AG08396 (cell line): ENCODE measurements at places on chromosomes 5 and 9.

GRCh38 chr5:52875827-52876226, 88.1 kb downstream of the ITGA1 start:
- DNase-seq = no peak

- peak; percentile 15 for DNase-seq
Observed at GRCh38 chr5:97383996-97384395, 200.9 kb upstream of the RIOK2 start.

DNA sequence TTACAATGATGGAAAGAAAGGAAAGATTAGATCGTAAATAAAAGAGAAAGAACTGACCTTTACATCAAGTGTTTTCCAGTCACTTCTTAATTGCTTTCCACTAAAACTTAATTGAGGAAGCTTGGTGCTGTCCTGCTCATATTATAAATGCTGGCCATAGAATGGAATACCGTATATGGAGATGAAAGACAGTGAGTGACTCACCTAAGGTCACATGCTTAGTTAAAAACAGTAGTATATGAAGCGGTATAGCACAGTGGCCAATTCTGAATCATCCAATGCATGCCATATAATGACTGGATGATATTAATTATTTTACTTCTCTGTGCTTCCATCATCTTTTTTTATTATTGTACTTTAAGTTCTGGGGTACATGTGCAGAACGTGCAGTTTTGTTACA, 482.4 kb upstream of the SGCD start:
- no peak for DNase-seq

DNA sequence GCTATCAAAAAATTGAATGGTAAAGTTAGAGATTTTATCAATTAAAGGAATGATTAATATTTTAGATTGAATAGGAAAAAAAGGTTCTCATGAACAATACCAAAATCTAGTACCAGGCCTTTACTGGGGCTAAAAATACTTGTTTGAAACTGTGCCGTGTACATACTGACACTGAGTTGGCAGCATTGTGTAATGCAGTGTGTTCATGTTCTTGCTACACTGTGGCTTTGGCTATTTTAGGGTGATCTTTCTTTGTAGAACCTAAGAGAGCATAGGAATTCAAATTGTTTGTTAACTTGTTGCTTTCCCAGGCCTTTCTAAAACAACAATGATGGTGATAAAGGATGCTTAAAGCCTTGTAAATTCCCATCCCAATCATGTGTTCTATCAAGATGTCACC, 80.9 kb downstream of the KIF4B start:
- DNase-seq = no peak

DNA sequence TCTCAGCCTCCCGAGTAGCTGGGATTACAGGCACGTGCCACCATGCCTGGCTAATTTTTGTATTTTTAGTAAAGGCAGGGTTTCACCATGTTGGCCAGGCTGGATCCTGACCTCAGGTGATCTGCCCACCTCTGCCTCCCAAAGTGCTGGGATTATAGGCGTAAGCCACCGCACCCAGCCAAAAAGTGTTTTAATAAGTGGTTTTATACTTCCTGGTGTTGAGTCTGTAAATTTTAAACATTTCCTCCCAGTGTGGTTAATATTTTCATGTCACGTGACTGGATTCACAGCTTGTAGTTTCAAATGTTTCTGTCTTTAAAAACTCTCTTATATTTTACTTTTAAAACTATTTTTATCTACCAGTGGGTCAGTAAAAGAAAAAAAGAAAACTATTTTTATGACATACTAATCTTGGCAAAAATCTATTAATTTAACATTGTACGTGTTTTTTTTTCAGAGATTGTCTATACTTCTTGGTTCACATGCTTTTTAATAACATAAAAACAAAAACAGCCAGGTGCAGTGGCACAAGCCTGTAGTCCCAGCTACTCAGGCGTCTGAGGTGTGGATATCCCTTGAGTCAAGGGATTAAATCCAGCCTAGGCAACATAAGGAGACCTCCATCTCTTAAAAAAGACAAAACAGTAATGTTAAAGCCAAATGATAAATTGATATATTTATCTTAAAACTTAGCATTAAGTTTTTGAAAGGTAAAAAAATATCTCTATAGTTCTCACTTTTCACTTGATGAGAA, 117.1 kb downstream of the DMXL1 start:
- no peak for DNase-seq

GRCh38 chr5:1801222-1801966, at the start of gene NDUFS6:
TSS of gene NDUFS6 (plus strand) at chr5:1801407. CDS start at chr5:1801418, 11 bp downstream.
- DNase-seq = peak; percentile 87

GRCh38 chr9:126880226-126880946, 19.9 kb downstream of the ZBTB34 start:
- DNase-seq = no peak

GRCh38 chr5:77893225-77893860, 117.2 kb upstream of the TBCA start:
- DNase-seq = peak; percentile 86

GRCh38 chr9:112884101-112884500, 6.6 kb downstream of the SLC46A2 start:
- peak; percentile 57 for DNase-seq

GRCh38 chr9:20981486-20981885, 50.0 kb downstream of the HACD4 start:
- peak; percentile 61 for DNase-seq

GRCh38 chr5:137086342-137086741, 412.8 kb downstream of the SPOCK1 start:
- DNase-seq = no peak

DNA sequence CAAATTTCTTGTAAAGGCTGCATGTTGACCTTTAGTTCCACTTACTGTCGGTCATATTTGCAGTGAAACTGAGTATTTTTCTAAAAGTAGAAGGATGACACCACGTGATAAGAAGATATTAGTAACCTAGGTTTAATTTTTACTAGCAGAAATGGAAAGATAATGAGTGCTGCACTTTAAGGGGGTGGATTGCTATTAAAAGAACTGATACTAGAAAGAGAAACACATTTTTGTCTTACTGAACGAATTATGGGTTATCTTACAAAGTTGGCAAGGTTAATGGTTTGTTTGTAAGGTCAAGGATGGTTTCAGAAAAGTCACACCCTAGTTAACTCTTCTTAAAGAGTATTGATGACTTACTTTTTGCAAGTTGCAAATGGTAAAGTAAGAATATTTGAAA, 2.4 kb downstream of the MACIR start:
- no peak for DNase-seq

DNA sequence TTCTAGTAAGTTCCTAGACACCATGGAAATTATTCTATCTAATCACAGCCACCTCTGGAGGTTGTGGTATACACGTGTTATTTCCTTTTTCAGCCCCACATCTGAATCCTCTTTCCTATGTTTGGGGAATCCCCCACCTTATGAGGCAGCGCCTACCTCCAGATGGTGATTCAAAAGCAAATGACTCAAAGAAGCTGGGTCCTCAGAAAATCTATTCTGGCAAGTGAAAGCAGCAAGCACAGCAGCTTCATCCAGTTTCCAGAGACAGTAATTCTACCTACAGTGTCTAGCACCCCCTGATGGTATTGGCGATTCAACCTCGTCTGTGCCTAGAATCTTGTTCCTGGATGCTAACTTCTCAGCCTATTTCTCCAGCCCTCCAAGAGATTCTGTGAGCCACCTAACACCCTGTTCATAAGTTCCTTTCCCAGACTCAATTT, 43.0 kb downstream of the STRBP start:
- DNase-seq = peak; percentile 64

DNA sequence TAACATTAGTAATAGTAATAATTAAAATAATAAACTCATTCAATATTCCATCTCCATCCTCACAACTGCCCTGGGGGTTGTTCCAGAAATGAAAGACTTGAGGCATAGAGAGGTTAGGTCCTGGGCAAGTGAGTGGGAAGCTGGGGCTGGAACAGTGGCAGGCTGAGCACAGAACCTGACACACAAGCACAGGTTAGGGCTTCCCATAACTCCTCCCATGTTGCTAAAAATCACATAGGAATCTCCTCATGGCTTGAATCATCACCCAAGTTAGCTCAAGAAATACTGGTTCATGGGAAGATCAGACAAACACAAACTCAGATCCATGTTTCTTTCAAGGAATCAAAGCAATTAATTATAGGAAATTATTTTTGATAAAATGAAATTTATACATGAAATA, 487.7 kb downstream of the SEMA5A start:
- DNase-seq = no peak

DNA sequence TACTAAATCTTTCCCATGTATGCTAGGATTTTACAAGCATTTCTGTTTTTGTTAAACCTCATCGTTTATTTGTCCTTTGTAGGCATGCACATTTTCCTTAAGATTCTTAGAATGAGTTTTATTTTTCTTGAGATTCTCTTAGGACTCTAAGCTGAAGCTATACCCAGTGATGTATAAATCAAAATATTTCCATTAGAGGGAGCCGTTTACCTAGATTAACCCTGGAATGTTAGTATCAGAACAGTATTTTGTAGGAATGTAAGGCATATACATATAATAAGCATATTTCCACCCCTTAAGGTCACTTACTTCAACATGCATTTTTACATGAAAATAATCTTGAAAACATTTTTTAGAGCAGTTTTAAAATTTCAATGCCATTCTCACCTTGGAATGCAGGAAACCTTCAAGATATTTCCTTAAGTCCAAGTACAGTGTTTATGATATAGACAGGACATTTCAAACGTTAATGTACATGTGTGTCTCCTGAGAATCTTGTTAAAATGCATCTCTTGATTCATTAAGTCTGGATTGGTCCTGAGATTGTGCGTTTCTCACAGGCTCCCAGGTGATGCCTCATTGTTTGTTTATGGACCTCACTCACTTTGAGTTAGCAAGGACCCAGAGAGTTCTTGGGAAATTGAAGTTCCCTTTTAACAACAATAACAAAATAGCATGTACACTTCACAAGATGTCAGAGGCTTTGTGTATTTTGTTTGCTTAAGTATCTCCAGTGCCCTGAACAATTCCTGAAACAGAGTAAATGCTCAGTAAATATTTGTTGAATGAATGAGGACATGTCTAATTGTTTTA, 34.9 kb upstream of the FCHO2 start:
- DNase-seq = no peak

- no peak for DNase-seq
Observed at GRCh38 chr9:99058964-99059921, 45.7 kb upstream of the TGFBR1 start.

GRCh38 chr5:55037890-55038289, 13.8 kb downstream of the GZMK start:
- DNase-seq = no peak

- no peak for DNase-seq
Observed at GRCh38 chr5:154866841-154867240, 8.4 kb downstream of the CNOT8 start.

DNA sequence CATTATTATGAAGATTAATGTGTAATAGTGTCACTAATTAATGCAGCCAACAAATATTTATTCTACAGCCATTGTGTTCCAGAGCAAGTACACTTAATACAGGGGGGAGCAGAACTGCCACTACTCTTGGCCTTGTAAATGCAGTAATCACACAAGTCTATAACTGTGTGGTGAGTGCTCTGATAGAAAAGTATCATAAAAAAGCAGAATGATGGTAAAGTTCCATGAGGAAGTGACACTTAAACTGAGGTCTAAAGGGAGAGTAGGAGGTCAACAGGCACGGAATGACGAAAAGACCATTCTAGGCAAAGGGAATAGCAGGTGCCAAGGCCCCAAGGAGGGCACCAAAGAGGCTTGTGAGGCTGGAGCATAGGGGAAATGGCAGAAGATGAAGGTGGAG, 142.9 kb downstream of the OSTF1 start:
- DNase-seq = no peak

GRCh38 chr5:59246882-59247281, 646.6 kb downstream of the PDE4D start:
- DNase-seq = no peak

DNA sequence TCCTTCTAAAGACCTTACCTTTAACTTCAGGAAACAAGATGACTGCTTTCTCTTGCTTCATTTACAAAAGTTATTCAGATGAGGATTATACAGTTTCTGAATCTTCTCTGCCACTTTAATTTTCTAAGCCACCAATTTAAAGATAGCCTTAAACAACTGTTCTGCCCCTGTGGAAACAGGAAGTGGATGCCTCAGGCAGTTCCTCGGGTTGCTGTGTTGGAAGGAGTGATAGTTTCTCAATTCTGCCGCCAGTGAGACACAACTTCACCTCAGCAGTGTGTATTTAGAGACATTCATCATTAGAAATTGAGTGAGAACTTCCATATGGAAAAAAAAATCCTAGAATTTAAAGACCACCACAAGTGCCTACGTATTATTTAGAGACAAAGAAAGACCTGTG, 475.1 kb upstream of the WWC1 start:
- no peak for DNase-seq

DNA sequence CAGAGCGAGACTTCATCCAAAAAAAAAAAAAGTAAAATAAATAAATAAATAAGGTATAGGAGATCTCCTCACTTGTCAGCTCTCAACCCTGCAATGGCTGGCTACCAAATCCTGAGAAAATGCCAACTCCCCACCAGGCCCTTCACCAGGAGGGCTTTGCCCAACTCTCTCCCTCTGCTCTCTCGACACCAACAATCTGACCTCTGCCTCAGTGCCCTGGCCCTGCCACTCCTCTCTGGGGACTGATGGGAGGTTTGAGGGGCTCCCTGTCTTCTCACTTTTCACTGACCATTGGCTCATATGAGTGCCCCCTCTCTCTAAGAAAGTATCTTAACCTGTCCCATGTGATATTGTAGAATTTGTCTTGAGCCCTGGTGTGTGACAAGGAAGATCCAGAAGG, 52.6 kb upstream of the SH3PXD2B start:
- DNase-seq = no peak

GRCh38 chr5:23316060-23316591, 191.3 kb upstream of the PRDM9 start:
- no peak for DNase-seq

- DNase-seq = no peak
Observed at GRCh38 chr9:14281136-14281795, 32.7 kb downstream of the NFIB start.

DNA sequence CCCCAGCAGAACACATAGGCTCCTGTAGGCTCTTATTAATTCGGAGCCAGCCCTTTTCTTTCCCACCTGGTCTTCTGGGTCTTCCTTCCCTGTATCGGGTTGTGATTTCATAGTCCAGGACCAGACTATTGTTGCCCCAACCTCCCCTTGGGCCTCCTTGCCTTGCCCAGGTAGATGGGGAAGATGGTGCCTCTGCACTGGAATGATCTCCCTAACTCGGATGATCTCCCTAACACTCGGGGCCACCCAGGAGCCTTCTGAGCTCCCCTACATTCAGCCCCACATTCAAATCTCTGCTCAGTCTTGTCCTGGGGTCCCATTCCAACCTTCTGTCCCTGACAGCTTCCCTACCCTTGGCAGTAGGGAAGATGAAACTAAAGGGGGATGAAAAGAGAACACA, 2.7 kb upstream of the IRF1 start:
- no peak for DNase-seq

GRCh38 chr9:106708475-106709146, 154.4 kb upstream of the ZNF462 start:
- no peak for DNase-seq

- no peak for DNase-seq
Observed at GRCh38 chr9:125440411-125440810, 178.8 kb downstream of the GAPVD1 start.

GRCh38 chr9:109640580-109641371, 139.2 kb upstream of the PALM2AKAP2 start:
- peak; percentile 58 for DNase-seq

GRCh38 chr5:62134811-62135210, 171.2 kb upstream of the KIF2A start:
- no peak for DNase-seq

- DNase-seq = no peak
Observed at GRCh38 chr9:13911473-13911872, 402.5 kb downstream of the NFIB start.

- peak; percentile 76 for DNase-seq
Observed at GRCh38 chr9:91424403-91425176, 958 bp upstream of the NFIL3 start.
